Activated T-cell treated with anti-CD3 and anti-CD28 coated beads for 24 hours (primary cell): ENCODE measurements at places on chromosomes 7 and 10.

DNA sequence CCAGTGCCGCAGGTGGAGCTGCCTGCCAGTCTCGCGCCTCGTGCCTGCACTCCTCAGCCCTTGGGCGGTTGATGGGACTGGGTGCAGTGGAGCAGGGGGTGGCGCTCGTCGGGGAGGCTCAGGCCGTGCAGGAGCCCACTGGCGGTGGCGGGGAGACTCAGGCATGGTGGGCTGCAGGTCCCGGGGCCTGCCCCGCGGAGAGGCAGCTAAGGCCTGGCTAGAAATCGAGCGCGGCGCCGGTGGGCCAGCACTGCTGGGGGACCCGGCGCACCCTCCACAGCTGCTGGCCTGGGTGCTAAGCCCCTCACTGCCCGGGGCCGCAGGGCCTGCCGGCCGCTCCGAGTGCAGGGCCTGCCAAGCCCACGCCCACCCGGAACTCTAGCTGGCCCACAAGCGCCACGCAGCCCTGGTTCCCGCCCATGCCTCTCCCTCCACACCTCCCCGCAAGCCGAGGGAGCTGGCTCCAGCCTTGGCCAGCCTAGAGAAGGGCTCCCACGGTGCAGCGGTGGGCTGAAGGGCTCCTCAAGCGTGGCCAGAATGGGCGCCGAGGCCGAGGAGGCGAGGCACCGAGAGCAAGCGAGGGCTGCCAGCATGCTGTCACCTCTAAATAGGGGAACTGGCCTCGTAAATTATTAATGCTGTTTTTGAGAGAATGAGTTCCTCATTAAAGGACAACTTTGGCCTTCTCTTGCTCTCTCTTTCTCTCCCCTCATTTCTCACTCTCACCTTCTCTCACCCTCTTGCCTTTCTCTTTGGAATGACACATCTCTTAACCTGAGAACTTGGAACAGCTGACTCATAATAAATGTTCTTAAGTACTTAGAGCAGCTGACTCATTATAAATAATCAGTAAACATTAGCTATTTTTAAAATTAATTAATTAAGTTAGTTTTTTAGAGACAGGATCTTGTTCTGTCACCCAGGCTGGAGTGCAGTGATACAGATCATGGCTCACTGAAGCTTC is 4.9 kb downstream of the ACADSB start:
- no peak for DNase-seq

- no peak for DNase-seq
Measured at GRCh38 chr10:75646218-75646915, 214.9 kb downstream of the LRMDA start.

DNA sequence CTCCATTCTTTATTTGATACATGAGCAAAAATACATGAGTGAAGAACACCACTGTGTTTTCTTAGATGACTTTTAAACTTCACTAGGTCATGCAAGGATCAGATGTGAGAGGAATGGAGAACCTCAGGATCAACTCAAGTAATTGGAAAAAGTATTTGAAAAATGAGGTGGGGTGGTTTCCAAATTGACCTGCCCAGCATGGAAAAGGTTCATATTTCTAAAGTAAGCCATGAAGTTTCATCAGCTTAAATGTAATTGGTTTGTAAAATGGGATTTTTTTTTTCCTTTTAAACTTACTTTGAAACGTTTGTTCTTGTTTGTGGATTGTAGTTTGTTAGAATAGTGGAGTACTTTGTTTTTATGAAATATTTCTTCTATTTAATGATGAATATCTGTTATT is 134.8 kb downstream of the MLLT10 start:
- no peak for DNase-seq

GRCh38 chr10:30742471-30742870 is 112.9 kb upstream of the LYZL2 start:
- DNase-seq: no peak

- peak; percentile 57 for DNase-seq
Measured at GRCh38 chr10:102117391-102118159, 2.6 kb downstream of the LDB1 start.
